ENCODE measurements at places on chromosomes 4 and X.

DNA sequence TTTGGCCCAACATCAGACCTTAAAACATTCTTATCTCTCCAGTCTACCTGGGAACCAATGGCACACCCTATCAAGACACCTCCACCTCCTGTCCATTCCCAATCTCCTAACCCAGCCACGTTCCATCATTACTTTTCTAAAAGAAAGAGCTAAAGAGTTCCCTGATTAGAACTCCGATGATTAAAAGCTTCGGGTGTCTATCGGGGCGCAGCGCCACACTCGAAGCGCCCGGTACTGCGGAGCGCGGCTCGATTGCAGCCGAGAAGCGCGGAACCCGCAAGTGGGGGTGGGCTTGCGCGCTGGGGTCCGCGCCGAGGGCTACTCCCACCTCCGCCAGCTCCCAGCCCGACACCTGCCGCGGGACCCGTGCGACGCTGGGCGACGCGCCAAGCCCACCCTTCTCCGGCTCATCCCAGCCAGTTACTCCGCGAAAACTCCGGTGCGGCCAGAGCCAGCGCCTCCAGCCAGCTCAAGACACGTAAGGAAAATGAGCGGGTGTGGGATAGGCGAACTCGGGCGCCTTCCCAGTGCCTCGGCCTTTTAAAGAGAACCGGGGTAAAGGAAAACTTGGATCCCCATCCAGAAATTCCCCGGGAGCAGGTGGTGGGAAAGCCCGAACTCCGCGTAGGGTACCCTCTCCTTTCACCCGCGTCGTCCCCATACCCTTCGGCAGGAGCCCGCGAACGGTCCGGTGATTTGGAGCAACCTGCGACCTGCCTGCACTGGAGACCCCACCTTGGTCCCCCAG, 593 bp downstream of the NPY1R start:
- DNase-seq: peak; percentile 28

DNA sequence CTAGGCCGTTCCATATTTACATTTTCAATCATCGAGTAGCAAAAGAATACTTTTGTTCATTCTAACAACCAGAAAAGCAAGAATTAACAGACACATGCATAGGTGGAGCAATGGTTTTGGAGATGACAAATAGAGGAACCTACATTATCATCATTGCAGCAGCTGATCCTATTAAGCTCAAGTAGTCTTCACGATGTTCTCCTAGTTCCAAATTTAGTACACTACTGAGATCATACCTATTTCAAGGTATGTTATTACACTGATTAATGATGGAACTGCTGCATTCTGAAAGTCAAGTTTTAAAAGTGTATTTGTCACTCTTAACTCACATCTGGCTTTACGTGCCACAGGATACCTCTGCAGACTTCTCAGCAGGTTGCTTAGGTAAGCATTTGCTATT, 87.4 kb downstream of the ADGRA3 start:
- DNase-seq: no peak

DNA sequence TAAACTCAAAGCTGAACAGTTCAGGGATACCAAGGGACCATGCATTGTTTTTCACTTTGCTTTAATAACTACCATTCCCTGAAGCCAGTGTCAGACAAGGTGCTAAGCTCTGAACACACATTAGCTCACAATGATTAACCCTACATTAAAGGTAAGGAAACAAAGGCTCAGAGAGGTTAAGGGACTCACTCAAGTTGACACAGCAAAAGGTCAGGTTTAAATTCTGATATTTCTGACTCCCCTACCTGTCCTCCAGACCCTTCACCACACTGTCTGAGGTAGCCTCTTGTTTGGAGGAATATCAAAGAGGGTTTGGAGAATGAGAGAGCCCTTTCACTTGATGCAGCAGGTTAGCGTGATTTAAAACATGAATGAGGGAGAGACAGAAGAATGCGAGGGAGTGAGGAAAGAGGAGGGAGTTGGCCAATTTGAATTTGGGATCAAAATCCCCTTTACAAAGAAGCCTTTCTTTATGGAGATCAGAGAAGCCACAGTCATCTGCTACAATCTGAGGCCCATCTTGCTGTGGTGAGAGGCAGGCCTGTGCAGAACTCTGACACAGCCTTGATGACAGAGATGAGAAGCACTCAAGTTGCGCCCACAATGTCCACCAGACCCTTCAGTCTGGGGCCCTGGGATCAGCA, 103.5 kb downstream of the FHDC1 start:
- DNase-seq: no peak

GRCh38 chr4:134665429-134665828, 463.8 kb upstream of the PABPC4L start:
- no peak for DNase-seq

GRCh38 chrX:72030431-72030830, 101.3 kb downstream of the RTL5 start:
- no peak for DNase-seq

DNA sequence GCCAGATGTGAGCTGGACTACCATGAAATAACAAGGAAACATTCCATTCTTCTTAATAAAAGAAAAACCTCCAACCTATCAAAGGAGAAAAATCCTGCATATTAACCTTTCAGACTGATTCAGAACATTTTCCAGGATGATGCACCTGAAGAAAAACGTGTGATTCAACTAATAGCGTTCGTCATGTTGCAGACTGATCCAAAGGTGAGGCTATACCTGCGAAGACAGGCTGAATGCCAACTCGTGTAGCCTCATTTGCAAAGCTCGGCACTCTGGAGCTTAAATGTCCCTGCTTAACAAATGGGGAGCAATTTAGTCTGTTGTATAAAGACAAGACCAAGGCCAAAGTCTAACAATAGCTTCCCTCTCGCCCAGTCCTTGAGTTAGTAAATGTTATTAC, 172.0 kb upstream of the NOCT start:
- DNase-seq: no peak

DNA sequence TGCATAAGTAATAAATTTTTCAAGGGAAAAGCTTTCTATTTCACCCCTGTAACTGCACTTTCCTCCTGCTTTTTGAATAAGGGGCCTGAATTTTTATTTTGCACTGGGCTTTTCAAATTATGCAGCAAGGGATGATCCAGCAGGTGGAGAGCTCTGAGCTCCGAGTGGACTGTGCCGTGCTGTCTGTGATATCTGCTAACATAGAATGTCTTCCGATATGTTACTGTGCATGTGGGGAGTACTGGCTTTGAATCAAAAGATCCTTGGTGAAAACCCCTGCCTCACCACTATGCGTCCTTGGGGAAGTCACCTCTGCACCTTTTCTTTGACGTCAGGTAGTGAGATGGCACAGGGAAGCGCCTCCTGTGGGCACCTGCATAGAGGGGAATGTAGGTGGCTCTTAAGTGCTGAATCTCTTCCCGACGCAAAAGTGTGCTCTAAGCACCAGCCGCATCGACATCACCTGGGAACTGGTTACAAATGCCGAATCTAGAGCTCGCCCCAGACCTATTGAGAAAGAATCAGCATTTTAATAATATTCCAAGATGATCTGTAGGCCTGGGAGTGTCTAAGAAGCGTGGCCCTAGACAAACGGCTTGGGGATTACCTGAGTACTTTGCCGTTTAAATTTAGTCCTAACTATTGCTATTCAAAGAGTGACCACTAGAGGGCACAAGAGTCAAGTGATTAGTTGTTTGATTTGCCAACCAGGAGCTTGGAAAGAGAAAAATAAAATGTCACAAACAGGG, 19.2 kb upstream of the WFS1 start:
- peak; percentile 80 for DNase-seq

GRCh38 chr4:6944301-6945051, 34.9 kb downstream of the TBC1D14 start:
- DNase-seq: no peak

- no peak for DNase-seq
Observed at GRCh38 chr4:6184169-6184568, 16.2 kb downstream of the JAKMIP1 start.

- no peak for DNase-seq
Observed at GRCh38 chr4:138413273-138413672, 171.1 kb upstream of the SLC7A11 start.

DNA sequence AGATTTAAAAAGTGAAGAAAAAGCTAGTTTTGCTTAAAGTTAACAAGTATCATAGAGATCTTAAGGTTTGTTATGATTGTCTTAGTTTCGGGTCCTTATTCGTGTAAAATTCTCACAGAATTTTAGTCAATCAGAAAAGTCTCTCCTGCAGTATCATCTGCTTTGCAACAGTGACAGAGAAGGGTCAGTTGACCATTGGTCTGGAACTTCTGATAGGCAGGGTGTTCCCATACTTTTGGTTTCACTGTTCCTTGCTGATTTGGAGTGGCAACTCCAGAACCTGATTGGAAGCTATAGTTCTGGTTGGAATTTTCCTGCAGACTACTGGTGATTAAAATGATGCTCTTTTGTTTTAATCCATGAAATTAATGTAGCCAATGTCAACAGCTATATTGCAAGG, 1.8 kb downstream of the IL15 start:
- DNase-seq: no peak

DNA sequence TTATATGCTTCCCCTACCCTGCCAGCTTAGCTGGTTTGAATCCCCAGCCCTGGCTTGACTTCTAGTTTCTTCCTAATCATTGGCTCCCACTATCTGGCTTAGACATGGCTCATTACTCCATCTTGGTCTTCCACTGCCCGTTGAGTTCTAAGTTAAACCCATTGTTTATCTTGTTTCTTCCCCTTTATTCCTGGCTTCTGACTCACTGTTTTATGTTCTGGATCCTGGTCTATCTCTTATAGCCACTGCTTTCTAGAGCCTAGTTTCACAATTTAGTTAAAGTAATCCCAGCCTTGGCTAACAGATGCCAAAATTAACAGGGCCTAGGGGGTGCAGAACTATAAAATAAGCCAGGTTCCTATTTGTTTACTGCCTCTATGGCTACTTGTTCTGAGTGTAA, 120.9 kb downstream of the ARHGEF9 start:
- peak; percentile 30 for DNase-seq

- DNase-seq: peak; percentile 37
Observed at GRCh38 chrX:51144828-51145442, 187.7 kb upstream of the NUDT10 start.

GRCh38 chr4:183873409-183874185, 31.5 kb upstream of the STOX2 start:
- no peak for DNase-seq

GRCh38 chrX:126165401-126165720, 728 bp downstream of the DCAF12L2 start:
- DNase-seq: no peak

- DNase-seq: no peak
Observed at GRCh38 chr4:20443015-20443805, 191.5 kb downstream of the SLIT2 start.

GRCh38 chr4:138821331-138821730, 194.2 kb upstream of the NOCT start:
- no peak for DNase-seq

DNA sequence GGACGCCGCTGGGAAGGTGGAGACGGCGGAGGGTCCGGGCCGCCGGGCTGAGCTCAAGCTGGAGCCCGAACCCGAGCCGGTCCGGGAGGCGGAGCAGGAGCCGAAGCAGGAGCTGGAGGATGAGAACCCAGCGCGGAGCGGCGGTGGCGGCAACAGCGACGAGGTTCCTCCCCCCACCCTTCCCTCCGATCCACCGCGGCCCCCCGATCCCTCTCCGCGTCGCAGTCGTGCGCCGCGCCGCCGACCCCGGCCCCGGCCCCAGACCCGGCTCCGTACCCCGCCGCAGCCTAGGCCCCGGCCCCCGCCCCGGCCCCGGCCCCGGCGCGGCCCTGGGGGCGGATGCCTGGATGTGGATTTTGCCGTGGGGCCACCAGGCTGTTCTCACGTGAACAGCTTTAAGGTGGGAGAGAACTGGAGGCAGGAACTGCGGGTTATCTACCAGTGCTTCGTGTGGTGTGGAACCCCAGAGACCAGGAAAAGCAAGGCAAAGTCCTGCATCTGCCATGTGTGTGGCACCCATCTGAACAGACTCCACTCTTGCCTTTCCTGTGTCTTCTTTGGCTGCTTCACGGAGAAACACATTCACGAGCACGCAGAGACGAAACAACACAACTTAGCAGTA, 483 bp downstream of the USP27X start:
- no peak for DNase-seq

- peak; percentile 89 for DNase-seq
Observed at GRCh38 chr4:72567821-72568675, 973 bp downstream of the ADAMTS3 start.

DNA sequence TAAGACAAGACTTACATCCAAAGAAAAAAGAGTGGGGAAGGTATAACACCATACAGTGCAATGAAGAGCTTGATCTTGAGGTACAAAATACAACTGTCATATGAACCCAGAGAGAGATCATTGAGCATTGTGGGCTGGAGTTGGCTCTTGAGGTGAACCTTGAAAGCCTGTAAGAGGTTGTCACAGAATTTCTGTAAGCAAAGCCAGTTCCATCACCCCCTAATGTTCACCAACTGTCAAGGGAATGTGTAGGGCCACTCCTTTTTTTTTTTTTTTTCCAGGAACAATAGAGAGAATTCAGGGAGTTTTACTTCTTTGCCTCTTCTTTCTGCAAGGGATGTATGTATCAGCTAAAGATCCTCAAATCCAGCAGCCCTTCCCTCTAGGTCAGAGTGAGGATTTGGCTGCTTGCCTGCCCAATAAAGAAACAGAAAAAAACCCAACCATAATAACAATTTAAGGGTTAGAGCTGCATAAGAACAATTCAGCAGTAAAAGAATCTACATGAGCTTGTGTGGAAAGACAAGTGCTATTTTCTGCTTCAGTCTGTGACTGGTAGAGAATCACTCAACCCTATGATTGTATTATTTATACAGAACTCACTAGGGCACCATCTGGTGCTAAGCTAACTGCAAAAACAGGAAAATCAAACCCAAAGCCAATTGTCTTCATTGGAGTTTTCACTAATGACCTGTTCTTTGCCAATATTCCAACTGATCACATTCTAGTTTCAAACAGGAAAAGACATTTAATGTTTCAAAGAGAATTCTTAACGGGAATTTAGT, 217.5 kb upstream of the TEX13C start:
- DNase-seq: no peak

GRCh38 chrX:85570496-85570895, 191.0 kb upstream of the POF1B start:
- no peak for DNase-seq

- no peak for DNase-seq
Observed at GRCh38 chrX:4588893-4589292, 875.4 kb upstream of the PRKX start.

DNA sequence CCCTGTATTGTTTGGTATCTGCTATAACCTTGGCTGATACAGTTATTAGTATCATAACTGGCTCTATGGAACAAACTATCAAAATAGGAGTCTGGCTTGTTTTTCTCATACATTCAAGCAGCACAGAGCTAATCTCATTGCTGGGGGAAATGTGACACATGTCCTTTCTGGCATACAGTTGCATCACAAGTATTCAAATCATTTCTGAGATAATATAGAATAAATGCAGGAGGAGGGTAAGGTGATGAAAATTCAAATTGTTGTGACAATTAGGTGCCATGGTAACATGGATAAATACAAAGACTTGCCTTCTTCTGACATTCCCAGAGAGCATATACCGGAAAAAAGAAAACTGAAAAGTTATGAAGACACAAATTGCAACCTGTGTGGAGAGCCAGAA, 2706.8 kb downstream of the ARAP2 start:
- DNase-seq: peak; percentile 20

- DNase-seq: no peak
Observed at GRCh38 chrX:78357342-78358055, 30.1 kb upstream of the CYSLTR1 start.

- peak; percentile 41 for DNase-seq
Observed at GRCh38 chr4:173531086-173531965, 1.3 kb upstream of the HAND2 start.

GRCh38 chrX:17485391-17485790, 110.4 kb downstream of the NHS start:
- DNase-seq: no peak

Measured in fibroblast of pulmonary artery (primary cell).